Astrocyte of the cerebellum (primary cell): ENCODE measurements at places on chromosomes 6 and 20.
A peak's percentile ranks its signal among the peaks of the same experiment; 100 is the strongest.

DNA sequence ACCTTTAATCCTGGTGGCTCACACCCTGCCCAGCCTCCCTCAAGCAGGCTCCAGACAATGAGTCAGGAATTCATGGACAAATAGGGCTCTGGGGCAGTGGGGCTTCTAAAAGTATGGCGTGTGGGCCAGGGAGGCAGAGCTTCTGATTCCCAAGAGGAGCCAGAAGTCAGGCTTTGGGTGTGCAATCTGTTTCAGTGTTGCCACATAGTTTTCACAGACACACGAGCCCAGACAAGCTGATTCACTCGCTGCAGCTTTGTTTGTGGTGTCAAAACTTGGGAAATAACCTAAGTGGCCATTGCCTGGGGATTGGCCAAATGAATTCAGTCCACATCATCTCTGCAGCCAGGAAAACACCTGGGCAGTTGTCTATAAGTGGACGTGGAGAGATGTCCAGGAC, 9.2 kb downstream of the PEDS1 start:
- DNase-seq: peak; percentile 86

- DNase-seq: no peak
These were observed at the start of gene SLC44A4 for GRCh38 chr6:31878726-31879125. SLC44A4 (minus strand) TSS chr6:31878997; CDS start chr6:31878980, 17 bp downstream.

- no peak for DNase-seq
These were observed 39.7 kb downstream of the SLC2A10 start for GRCh38 chr20:46749147-46749546.

DNA sequence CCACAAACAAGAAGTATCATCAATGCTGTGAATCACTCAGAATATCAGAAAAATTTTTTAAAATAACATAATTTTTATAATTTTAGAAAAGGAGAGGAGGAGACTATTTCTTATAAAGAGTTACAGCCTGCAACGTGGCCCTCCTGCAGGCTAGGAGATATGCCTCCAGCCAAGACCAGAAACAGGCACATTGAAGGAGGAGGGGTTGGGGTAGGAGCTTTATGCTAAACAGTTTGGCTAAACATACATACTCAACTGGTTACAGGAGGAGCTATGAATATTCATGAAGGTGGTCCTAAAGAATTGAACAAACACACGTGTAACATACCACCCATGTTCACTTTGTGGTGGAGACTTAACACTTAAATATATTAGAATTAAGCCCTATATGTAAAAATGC, 14.2 kb upstream of the LCA5 start:
- DNase-seq: no peak

- DNase-seq: no peak
These were observed 766.8 kb upstream of the MAN1A1 start for GRCh38 chr6:120116343-120116742.

GRCh38 chr6:21039926-21040325, 505.7 kb downstream of the CDKAL1 start:
- no peak for DNase-seq

- DNase-seq: no peak
These were observed 143.0 kb upstream of the SLC22A16 start for GRCh38 chr6:110619275-110619908.

GRCh38 chr20:20815711-20816455, 103.4 kb upstream of the RALGAPA2 start:
- DNase-seq: no peak

DNA sequence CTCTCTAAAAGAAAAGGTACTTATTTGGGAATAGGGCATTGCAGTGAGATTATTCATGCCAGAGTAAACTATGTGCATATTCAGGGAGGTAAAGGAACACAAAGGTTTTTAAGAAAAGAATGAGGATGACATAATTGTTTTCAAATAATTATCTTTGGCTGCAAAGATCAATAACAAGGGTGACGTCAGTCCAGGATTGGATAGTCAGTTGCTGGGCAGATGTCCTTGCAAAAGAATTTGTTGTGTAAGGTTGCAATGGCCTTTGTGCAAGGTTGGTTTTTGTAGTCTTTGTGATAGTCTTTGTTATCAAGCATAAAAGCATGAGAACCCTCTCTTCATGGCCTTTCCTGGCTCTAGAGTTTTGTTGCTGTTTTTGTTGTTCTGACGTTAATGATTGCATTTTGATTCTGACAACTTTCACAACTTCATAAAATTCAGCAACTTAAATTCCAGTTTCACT, 17.7 kb downstream of the LOC128125822 start:
- DNase-seq: no peak
